ENCODE measurements at places on chromosomes 1 and 21.

- no peak for DNase-seq
Observed at GRCh38 chr1:87993051-87993450, 664.4 kb downstream of the LMO4 start.

GRCh38 chr1:48035371-48036141, 38.4 kb upstream of the TRABD2B start:
- no peak for DNase-seq

- no peak for DNase-seq
Observed at GRCh38 chr1:8276173-8276914, 41.6 kb upstream of the SLC45A1 start.

- DNase-seq: no peak
Observed at GRCh38 chr1:213008564-213008963, 7.1 kb downstream of the ANGEL2 start.

DNA sequence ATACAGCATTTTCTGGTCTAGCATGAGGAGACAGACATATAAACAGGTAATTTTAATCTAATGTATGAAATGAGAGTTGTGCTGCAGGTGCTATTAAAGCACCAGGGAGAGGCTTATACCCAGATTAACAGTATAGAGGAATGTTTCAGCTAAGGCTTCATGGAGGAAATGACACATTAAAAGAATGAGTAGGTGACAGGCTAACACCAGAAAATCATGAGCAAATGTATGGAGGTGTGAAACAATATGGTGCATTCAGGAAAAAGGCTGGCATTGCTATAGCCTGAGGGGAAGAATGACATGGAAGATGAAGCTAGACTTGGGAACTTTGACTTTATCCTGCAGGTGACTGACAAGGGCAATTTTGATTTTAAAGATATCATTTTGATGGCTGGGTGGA, 7.0 kb downstream of the ARPC5 start:
- DNase-seq: peak; percentile 41

- DNase-seq: no peak
Observed at GRCh38 chr1:24778141-24778540, 32.9 kb downstream of the CLIC4 start.

GRCh38 chr1:56755911-56756310, 63.3 kb downstream of the FYB2 start:
- DNase-seq: no peak

DNA sequence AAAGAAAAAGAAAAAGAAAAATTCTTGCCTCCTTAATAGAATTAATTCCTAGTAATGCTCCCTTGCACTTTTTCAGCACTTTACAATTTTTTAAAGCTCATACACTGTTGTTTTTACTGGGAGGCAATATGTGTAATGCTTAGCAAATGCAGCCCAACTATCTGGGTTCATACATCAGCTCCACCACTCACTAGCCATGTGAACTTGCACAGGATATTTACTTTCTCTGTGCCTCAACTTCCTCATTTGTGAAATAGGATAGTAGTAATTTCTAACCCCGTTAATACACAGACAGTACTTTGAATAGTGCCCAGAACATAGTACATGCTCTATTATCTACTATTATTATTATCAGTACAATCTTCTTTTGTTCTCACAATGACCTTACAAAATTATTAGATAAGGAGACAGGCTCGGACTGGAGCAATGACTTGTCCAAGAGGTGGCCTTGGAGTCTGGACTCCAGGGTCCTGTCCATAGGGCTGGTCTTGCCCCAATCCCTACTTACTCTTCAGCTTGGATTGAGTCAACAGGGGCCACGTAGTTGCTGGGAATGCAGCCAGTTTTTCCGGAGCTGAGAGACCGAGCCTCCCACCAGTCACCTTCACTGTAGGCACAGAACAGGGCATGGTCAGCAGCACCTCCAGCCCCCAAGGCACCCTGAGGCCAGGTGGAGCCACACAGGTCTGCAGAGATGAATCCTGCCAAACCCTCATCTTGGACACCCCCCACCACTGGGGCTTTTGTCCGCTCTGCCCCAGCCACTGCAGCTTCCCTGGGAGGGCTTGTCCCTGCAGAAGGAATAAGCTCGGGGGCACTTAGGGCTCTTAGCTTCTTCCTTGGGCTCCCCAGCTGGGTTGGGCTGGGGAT, 13.7 kb downstream of the FGR start:
- DNase-seq: peak; percentile 79

DNA sequence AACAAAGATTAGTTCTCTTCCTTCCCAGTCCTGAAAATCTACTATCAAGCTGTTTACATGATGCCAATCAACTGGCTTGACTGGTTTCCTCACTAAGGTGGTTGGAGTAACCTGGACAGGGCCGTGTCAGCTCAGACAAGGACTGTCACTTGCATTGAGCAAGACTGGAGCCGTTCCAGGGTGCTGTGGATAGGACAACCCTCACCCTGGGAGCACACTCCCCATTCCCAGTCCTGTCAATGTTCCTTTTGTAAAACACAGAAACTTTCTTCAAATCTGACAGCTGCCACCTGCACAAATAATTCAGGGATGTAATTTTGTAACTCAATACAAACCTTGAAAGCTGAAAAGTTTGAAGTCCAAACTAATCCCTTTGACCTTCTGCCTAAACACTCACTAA, 31.4 kb downstream of the PLPP3 start:
- peak; percentile 29 for DNase-seq

Data from bronchial epithelial cell (primary cell).